ENCODE measurements at places on chromosomes 6 and 20.

DNA sequence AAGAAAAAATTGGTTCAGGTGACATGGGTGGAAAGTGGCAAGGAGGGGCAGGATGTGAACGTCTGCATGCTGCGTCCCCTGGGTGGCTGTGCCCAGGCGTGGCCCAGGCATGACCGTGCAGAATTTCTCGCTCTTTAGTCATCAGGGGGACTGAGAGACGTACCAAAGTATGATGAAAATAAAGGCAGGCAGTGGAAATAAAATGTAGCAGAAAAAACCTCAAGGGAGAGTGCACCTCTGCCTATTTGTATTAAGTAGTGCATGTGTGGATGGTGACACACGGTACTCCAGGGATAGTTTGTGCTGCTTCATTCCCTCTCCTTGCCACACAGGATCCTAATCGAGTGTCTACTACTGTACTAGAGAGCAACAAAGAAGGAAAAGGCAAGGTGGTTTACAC is 81.1 kb downstream of the ATP9A start:
- DNase-seq, result no peak

DNA sequence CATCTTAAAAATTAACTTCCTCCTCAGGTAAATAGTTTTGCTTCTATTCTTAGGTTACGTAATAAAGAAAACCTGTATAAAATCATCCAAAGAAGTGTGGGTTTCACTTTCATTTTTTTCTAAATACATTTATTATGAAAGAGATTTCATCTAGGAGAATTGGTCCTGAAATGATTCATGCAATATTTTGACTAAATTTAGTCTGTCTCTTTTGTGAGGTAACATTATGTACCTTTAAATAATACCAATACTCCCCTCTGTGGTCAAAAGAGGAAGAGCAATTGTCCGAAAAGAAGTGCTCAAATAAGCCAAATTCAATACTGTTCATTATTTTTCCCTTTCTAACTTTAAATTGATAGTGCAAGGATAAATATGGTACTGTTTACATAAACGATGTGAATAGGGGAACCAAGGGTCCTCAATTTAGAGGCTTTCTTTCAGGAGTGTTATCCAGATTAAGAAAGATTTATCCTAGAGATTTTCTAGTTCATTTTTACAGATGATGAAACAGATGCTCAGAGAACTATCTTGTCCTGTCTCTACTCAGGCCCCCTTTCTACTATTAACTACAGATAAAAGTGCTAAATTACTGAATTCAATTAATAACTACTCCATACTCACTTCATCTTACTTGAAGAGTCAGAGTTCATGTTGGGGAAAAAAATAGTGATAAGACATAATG is 26.2 kb downstream of the CYP39A1 start:
- peak; percentile 22 for DNase-seq

GRCh38 chr6:155162682-155163081 is 101.1 kb upstream of the CLDN20 start:
- no peak for DNase-seq

DNA sequence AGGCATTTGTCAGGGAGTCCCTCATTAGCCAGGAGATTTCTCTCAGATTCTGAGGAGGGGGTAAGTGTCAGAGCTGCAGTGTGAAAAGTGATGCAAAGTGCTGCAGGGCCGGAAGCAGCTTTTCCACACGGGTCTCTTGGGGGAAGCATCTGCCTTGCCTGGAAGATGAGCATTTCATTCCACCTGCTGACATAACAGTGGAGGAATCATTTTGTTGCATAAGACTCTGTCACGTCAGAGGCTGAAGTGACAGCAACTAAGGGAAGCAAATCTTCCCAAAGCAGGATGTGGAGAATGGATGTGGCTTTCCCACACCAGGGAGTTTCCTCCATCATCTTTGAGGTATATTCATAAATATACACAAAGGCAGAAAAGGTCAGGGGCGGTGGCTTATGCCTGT is 22.8 kb downstream of the DCBLD1 start:
- DNase-seq, result no peak

DNA sequence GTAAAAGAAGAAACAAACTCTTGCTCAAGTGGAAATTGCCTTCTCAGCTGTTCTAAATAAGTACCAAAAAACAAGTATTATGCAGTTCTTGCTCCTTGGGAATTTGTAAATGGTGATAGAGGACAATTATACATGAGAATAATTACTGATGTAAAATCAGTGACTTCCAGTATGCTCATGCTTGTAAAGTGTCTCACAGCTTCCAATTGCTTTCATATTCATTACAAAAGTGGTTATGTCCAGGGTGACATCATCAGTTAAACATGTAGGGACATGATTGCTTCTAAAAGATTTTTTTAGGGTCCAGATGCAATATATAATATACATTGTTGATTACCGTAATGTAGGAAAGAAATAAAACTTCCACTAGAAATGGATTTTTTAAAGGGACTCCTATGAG is 122.8 kb upstream of the B3GAT2 start:
- DNase-seq, result no peak

DNA sequence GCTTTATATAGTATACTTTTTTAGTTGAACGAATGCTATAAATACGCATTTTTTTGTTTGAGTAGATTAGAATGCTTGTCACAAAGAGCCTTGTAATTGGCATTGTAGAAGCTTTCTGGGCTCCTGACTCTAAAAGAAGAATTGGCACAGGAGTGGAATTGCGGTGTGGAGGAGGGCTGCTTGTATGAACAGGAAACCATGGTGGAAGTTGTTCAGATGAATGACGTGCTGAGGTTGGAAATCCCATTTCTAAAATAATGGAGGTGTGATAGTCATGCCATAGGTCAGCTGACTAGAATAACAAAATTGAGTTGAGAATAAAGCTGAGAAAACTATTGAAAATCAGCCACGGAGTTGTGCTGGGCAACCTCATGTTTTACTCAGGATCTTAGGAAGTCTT is 174.9 kb downstream of the QKI start:
- no peak for DNase-seq

DNA sequence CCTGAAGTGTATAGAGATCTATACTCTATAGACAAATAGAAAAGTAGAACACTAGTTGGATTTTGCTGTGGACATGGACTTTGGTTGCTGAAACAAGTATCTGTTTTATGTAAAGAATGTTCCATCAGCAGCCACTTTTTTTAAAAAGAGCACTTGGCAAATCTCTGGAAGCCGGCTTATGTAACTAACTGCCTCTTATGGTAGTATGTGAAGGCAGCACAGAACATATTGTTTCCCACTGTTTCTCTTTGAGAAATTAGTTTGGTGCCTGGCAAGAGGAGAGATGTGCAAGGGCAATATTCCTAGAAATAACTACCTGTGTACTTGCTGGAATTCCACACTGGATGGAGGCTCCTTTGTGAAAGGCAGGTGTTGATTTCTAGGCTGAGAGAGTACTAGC is 242.3 kb upstream of the PREP start:
- no peak for DNase-seq

DNA sequence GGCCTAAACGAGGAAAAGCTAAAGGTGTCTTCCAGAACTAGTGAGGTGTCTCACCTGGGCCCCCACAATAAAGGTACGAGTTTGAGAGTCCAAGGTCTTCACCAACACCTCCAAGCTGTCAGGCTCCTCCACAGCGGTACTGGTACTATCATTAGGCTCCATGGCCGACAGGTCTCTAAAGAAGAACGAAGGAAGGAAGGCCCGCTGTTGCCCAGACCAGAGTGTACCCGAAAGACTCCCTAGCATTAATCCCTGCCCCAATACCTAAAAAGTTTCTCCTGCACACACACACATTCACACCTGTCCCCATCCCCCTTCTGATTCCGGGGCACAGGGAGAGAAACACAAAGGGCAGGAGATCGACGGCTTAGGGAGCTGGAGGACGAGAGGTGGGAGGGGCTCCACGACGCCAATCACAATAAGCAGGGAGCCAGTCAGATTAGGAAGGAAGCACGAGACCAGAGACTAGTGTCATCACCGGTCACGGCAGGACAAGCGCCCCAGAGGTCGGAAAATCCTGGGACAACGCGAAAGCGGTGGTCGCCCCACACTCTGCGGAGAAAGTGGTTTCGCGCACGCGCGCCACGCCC is 764 bp downstream of the BAG6 start:
- DNase-seq, result peak; percentile 58

GRCh38 chr6:184161-184700 is 108.1 kb upstream of the DUSP22 start:
- no peak for DNase-seq

- no peak for DNase-seq
Observed at GRCh38 chr6:125919618-125920017, 37.0 kb upstream of the HINT3 start.

DNA sequence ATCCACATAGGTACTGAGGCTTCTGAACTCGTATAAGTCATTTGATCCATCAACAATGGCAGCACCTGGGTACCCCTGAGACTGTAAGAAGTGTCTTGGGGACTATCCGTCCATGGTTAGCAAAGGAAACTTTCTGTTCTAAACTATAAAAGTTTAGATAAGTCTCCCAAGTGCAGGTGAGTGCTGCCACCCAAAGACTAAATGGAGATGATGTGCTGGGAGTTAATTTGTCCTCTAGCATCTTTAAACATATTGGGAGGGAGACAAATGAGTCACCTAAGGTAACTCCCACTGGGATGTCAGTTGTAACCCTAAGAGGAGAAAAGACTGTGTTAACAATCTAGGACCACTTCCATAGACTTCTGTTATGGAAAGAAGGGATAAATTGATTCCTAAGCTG is 6.2 kb downstream of the BEND6 start:
- no peak for DNase-seq

GRCh38 chr6:108640104-108640503 is 79.4 kb downstream of the FOXO3 start:
- no peak for DNase-seq

DNA sequence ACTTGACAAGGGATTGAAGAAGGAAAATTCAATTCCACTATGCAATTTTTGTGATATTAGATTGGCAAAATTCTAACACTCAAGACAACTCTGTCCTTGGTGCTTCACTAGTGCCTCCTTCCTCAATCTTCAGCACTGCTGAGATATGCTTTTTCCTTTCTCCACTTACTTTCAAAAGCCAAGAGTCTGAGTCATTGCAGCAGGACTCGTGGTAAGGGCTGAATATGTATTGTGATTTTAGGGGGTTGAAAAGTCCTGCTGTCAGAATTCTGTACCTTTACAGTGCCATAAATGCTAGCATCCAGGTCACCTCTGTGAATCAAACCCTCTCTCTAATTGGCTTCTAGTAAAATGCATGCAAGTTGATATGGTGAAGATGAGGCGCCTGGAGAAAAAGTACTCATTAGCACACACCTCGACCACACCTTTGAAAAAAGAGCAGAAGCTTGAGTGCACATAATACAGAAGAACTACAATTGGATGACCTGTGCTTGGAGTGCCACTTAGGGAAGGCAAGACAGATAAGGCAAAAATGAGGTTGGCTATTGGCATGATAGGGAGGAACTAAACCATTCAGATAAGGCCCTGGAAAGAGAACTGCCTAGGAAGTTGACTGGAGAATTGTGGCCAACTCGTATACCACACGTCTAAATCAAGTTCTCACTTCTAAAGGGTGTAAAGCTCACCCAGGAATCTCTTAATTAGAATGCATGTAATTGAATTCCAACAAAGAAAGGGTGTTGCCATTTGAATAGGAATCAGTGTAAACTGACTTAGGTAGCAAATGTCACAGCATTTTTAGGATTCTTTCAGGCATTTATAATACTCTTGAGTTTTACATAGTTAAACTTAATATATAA is 43.6 kb upstream of the FAM83B start:
- no peak for DNase-seq

Measured in NCI-H524 (cell line).